ENCODE measurements at places on chromosomes 6 and 20. TPM values are rescaled to one million over a fixed set of nuclear protein-coding genes. Genes with fewer than 3 reads are reported as not detected.

DNA sequence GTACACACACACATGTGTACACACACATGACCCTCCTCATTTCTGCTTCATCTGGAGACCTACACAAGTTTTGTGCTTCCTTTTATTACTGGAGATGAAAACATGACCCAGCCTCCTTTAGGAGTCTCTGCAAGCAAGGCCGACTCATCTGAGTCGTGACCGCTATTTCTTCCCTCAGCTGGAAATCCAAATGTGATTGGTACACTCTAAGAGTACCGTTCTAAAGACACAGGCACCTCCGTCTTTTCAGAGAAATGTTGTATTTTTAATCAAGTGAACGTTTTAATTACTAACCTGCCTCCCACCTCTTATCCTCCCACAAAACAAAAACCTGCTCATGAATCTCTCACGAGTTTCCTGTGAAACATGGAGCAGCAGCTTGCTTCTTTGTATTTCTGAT lies 63.0 kb downstream of the LAMP5 start:
- H3K36me3 ChIP-seq: no peaks in the 10 kb centered on the region
- H3K27ac ChIP-seq: no peak overlapping the region
- no peak overlapping the region for H3K4me3 ChIP-seq
- H3K27me3 ChIP-seq: peaks cover 4% of the 10 kb centered on the region
- DNase-seq: no peak

DNA sequence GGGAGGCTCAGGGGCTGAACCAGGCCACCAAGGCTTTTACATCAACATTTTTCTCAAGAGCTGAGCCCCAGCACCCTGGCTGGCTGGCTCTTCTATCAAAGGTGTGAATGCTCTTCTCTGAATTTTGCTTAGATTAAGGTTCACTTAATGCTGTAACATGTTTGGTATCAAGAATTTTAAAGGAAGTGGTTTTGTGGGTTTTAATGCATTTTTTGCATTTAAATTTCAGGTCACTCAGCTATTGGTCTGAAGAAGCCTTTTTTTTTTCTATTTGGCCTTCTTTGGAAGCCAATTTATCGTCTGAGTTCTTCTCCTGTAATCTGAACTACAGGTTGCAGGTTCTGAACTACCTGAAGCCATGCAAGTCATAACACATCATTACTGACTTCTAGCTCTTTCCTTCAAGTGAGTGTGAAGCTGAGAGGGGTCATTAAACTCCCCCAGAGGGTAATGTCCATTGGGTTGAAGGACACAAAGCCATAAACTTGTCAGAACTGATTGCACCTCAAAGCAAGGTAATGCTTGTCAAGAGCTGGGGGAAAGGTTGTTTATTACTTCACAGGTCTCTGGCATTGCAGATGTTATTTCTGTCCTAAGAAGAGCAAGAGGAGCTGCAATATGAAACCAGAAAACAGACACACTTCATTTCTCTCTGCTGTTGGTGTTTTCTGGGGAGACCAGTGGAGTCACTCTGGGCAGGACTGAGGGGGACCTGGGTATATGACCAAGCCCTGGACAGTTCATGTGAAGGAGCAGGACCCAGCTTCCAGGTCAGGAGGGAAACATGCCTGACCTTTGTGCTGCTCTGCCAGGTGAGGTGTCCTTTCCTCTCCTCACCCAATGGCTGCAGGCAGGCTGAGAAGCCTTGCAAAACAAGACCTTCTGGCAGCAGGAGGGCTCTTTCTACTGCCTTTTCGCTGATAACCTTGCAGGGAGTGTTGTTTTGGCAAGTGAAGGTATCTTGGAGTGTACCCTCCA lies 26.1 kb upstream of the NEDD9 start:
- H3K4me1 ChIP-seq: peaks cover 37% of the 10 kb centered on the region
- peak overlapping the region; percentile 62 for H3K27ac ChIP-seq
- no peaks in the 10 kb centered on the region for H3K27me3 ChIP-seq
- H3K4me3 ChIP-seq: peak overlapping the region; percentile 8
- no peak for DNase-seq
- no peaks in the 10 kb centered on the region for H3K36me3 ChIP-seq

GRCh38 chr20:45780159-45780558 lies 11.5 kb downstream of the WFDC3 start:
- peak overlapping the region; percentile 99 for H3K27ac ChIP-seq
- no peaks in the 10 kb centered on the region for H3K36me3 ChIP-seq
- no peak for DNase-seq
- H3K4me3 ChIP-seq: no peak overlapping the region
- no peaks in the 10 kb centered on the region for H3K27me3 ChIP-seq
- H3K4me1 ChIP-seq: peaks cover 83% of the 10 kb centered on the region

GRCh38 chr6:146741609-146742008 lies 142.8 kb downstream of the ADGB start:
- no peak overlapping the region for H3K4me3 ChIP-seq
- H3K4me1 ChIP-seq: peaks cover 5% of the 10 kb centered on the region
- no peaks in the 10 kb centered on the region for H3K27me3 ChIP-seq
- H3K27ac ChIP-seq: no peak overlapping the region

GRCh38 chr6:28566527-28567252 lies 41.0 kb downstream of the GPX5 start:
- no peak for DNase-seq
- H3K27me3 ChIP-seq: no peaks in the 10 kb centered on the region
- no peak overlapping the region for H3K27ac ChIP-seq
- no peaks in the 10 kb centered on the region for H3K36me3 ChIP-seq
- H3K4me3 ChIP-seq: no peak overlapping the region

Gene TEAD3
- total RNA-seq: 40.1 TPM

DNA sequence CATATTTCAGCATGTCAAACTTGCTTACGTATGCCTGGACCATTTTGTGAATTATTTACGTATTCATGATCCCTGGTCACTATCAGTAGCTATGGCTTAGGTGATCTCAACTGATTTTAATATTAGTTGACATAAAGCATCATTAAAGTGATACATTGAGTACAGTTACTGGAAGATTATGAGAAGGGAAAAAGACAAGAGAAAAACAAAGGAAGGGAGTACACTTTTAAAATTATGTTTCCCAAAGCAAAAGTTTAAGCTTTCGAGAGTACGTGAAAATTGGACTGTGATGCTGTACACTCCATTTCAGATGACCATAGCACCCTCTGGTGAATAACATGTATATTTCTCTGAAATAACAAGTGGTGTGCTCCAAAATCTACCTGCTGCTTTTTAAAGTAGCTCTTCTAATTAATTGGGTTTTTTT lies 215.0 kb upstream of the HSF2 start:
- H3K4me3 ChIP-seq: no peak overlapping the region
- no peaks in the 10 kb centered on the region for H3K4me1 ChIP-seq
- no peaks in the 10 kb centered on the region for H3K36me3 ChIP-seq
- H3K27me3 ChIP-seq: no peaks in the 10 kb centered on the region
- no peak for DNase-seq
- no peak overlapping the region for H3K27ac ChIP-seq

DNA sequence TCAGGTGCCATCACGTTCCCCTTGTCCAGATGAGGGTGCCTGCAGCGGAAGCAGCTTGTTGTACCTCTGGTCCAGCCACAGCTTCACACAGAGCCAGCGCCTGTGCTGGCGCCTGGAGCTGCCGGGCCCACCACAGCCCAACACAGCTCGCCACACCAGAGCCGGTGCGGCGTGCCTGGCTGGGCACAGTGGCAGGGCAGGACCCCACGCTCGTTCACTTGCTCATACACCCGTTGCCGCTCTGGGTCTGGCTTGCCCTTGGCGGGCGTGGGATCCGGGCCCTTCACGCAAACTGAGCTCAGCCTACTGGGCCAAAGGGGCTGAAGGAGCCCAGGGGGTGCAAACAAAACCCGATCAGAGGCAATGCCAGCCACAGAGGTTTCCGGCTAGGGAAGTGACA lies 492.5 kb upstream of the MANEA start:
- H3K27ac ChIP-seq: no peak overlapping the region
- H3K27me3 ChIP-seq: no peaks in the 10 kb centered on the region
- no peaks in the 10 kb centered on the region for H3K4me1 ChIP-seq
- no peak for DNase-seq
- H3K36me3 ChIP-seq: no peaks in the 10 kb centered on the region

- no peak for DNase-seq
- peaks cover 33% of the 10 kb centered on the region for H3K4me1 ChIP-seq
- H3K27me3 ChIP-seq: no peaks in the 10 kb centered on the region
- no peak overlapping the region for H3K4me3 ChIP-seq
Measured at GRCh38 chr20:51536116-51537069, 6.1 kb downstream of the NFATC2 start.

DNA sequence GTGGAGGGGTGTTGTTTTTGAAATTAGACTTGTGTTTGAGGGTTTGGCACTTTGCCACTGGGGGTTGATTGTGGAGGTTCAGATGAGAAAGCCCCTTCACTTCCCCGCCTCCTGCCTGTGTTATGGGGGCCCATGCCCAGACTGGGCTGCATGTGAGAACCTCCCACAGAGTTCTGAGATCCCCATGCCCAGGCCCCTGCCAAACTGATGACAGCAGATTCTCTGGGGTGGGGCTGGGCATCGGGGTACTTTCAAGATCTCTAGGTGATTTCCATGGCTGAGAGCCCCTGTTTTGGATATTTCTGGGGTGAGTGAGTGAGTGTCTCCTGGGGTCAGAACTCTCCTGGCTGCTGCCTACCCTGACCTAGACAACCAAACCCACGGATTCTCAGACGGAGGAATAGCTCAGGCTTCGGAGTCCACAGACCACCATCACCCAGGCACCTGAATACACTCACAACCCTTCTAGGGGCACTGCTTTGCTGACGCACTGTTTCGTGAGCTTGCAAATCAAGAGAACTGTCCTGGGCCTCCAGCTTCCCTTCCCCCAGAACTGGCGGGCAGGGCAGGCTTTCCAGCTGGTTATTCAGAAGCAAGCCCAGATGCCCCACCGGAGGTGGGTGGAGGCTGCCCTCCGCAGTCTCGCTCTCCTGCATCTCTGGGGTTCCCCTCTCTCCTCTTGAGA lies 6.3 kb downstream of the BCAS1 start:
- no peaks in the 10 kb centered on the region for H3K27me3 ChIP-seq
- DNase-seq: no peak
- H3K4me1 ChIP-seq: peaks cover 25% of the 10 kb centered on the region
- no peaks in the 10 kb centered on the region for H3K36me3 ChIP-seq

- no peaks in the 10 kb centered on the region for H3K36me3 ChIP-seq
- no peaks in the 10 kb centered on the region for H3K4me1 ChIP-seq
- H3K4me3 ChIP-seq: no peak overlapping the region
- no peaks in the 10 kb centered on the region for H3K27me3 ChIP-seq
Measured at GRCh38 chr6:132888701-132889100, 74.3 kb downstream of the RPS12 start.

GRCh38 chr6:148700047-148700715 lies 46.6 kb upstream of the UST start:
- H3K27me3 ChIP-seq: no peaks in the 10 kb centered on the region
- H3K4me3 ChIP-seq: no peak overlapping the region
- H3K36me3 ChIP-seq: no peaks in the 10 kb centered on the region

Gene BPIFB2
- total RNA-seq: not detected

Gene ERVFRD-1
- total RNA-seq: not detected

Gene VIP
- not detected for total RNA-seq

Gene TGM3
- not detected for total RNA-seq

Gene POLR1H
- total RNA-seq: 37.6 TPM

- no peak overlapping the region for H3K27ac ChIP-seq
- H3K27me3 ChIP-seq: no peaks in the 10 kb centered on the region
- DNase-seq: no peak
Measured at GRCh38 chr20:19172637-19173036, 39.8 kb upstream of the SLC24A3 start.

Gene AIG1
- total RNA-seq: 46.6 TPM

- no peak overlapping the region for H3K4me3 ChIP-seq
- H3K27me3 ChIP-seq: no peaks in the 10 kb centered on the region
- DNase-seq: no peak
- H3K4me1 ChIP-seq: peaks cover 6% of the 10 kb centered on the region
Measured at GRCh38 chr6:53861518-53861917, 66.7 kb downstream of the LRRC1 start.

Gene PACSIN1
- total RNA-seq: 6.4 TPM

GRCh38 chr6:108746836-108747575 lies 101.2 kb upstream of the ARMC2 start:
- peak overlapping the region; percentile 79 for H3K27ac ChIP-seq
- no peak overlapping the region for H3K4me3 ChIP-seq
- DNase-seq: no peak

Gene TNXB
- 15.1 TPM for total RNA-seq

Gene CRISP1
- total RNA-seq: not detected

Gene PTK6
- total RNA-seq: 12.9 TPM

DNA sequence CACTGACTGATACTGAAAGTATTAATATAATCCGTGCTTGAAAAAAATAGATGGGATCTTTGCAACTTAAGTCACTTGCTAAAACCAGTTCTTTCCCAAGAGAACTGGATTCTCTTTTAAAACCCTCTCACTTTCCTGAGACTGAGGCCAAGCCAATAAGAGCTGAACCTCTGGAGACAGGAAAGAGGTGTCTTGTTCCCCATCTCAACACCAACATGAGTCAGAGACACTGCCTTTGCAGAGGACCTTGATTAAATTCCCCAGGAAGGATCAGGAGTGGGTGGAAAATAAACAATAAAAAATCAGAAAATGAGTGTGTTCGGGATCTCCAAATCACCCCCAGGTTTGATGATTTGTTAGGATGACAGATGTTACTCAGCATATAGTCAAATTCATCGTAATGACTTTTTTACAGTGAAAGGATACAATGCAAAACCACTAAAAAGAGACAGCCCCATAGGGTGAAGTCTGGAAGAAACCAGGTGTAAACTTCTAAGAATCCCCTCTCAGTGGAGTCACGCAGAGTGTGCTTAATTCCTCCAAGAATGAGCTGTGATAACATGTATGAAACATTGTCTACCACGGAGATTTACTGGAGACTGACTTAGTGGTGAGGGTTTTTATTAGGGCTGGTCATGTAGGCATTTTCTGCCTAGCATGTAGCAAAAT lies 122.8 kb upstream of the BEND3 start:
- H3K36me3 ChIP-seq: no peaks in the 10 kb centered on the region
- H3K27ac ChIP-seq: no peak overlapping the region
- H3K4me1 ChIP-seq: no peaks in the 10 kb centered on the region
- DNase-seq: no peak
- no peak overlapping the region for H3K4me3 ChIP-seq

DNA sequence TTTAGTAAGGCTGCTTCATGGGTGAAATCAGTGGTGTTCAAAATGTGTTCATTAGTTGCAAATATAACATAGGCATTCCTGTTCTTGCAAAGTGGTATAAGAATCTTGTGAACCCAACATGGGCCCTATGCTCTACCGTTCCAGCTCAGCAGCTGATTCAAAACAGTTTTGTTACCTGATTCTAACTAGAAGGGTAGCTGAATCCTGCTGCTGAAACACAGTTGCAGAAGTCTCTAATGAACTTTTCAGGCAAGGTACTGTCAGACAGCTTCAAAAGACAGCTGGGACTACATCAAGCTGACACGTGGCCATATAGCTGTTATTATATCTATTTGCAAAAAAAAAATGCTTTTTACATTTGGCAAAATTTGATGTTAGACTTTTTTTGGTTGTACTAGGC lies 22.7 kb downstream of the THEMIS start:
- no peaks in the 10 kb centered on the region for H3K36me3 ChIP-seq
- no peaks in the 10 kb centered on the region for H3K27me3 ChIP-seq
- H3K27ac ChIP-seq: no peak overlapping the region
- peaks cover 8% of the 10 kb centered on the region for H3K4me1 ChIP-seq
- DNase-seq: no peak

Gene SMLR1
- not detected for total RNA-seq

All from PC-9 (cell line).